ENCODE measurements at places on chromosomes 11 and 22.

DNA sequence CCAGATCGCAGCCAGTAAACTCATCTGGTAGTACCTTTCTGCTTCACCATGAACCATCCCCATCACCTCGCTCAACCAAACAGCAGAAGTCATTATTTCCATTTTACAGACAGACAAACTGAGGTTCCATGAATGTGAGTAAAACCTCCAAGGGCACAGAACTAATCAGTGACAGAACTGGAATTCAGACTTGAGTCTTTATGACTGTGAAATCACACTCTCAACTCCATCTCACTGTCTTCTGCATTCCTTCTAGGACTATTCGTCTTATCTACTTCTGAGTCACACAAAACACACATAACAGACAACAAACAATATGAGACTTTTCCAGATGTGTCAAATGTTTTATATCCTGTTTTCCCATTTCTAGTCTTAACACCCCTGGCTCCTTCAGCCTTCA lies 9.3 kb upstream of the NUP50 start:
- DNase-seq, result no peak

DNA sequence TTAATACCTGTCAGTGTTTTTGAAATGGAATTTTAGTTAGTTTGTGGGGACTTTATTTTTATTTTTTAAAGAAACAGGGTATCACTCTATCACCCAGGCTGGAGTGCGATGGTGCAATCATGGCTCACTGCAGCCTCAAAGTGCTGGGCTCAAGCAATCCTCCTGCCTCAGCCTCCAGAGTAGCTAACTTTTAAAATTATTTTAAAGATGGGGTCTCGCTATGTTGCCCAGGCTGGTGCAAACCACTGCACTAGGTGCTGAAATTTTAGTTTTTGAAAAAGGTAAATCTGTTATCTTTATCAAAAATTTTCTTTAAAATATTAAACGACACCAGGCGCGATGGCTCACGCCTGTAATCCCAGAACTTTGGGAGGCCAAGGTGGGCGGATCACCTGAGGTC lies 42.6 kb downstream of the AMBRA1 start:
- no peak for DNase-seq

DNA sequence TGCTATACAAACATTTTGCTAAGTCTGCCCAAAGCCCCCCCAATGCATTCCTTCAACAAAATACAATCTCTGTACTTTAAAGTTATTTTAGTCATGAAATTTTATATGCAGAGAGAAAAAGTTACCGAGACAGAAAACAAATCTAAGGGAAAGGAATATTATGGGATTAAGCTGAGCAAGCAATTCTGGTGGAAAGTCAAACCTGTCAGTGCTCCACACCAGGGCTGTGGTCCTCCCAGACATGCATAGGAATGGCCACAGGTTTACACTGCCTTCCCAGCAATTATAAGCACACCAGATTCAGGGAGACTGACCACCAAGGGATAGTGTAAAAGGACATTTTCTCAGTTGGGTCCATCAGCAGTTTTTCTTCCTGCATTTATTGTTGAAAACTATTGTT lies 92.4 kb downstream of the RRAS2 start:
- no peak for DNase-seq

GRCh38 chr11:8698379-8698851 lies 15.8 kb downstream of the RPL27A start:
- no peak for DNase-seq

- DNase-seq, result no peak
Observed at GRCh38 chr11:64862987-64863390, 15.4 kb downstream of the EHD1 start.

- no peak for DNase-seq
Observed at GRCh38 chr11:31620434-31620833, 110.9 kb downstream of the ELP4 start.

- DNase-seq, result peak; percentile 16
Observed at GRCh38 chr22:37887584-37888378, 18.3 kb upstream of the MICALL1 start.

- no peak for DNase-seq
Observed at GRCh38 chr11:62505059-62505439, 41.6 kb downstream of the AHNAK start.

DNA sequence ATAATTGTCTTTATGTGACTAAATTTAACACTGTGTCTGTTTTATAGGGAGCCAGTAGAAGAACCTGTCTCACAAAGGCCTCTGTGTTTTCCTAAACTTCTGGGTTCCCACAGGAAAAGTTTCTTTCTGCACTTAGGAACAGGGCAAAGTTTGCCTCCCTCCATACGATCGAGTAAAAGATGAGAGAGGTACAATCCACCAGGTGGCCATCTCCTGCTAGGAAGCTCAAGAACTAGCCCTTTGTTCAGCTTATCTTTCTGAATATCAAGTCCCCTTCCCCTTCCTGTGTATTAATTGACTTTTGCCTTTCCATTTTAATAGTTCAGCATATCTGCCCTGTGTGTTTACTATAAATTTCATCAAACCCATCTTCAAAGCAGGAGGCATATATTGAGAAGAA lies 18.0 kb downstream of the CSNK2A3 start:
- DNase-seq, result no peak

- DNase-seq, result peak; percentile 31
Observed at GRCh38 chr22:24466716-24467328, 28.3 kb upstream of the UPB1 start.
